Activated CD8-positive, alpha-beta memory T cell treated with anti-CD3 and anti-CD28 coated beads for 36 hours (primary cell): ENCODE measurements at places on chromosomes 2 and 18. TPM values are rescaled to one million over a fixed set of nuclear protein-coding genes. Genes with fewer than 3 reads are reported as not detected.

Gene SP140L
- 26.7 TPM for total RNA-seq

Gene CCDC102B
- total RNA-seq: 0.90 TPM

Gene C2orf81
- total RNA-seq: 3.1 TPM

Gene ZNF521
- not detected for total RNA-seq

Gene HOXD3
- total RNA-seq: not detected

Gene PARD3B
- total RNA-seq: 0.23 TPM

Gene DLX2
- not detected for total RNA-seq

Gene UGT1A8
- not detected for total RNA-seq

Gene PAIP2B
- total RNA-seq: 1.7 TPM

Gene ZNF514
- total RNA-seq: 11.6 TPM

Gene PDE1A
- not detected for total RNA-seq

Gene CDKL4
- 0.32 TPM for total RNA-seq

Gene SULT1C4
- not detected for total RNA-seq

Gene DQX1
- 0.75 TPM for total RNA-seq

Gene SDC1
- total RNA-seq: 0.19 TPM

Gene APOB
- total RNA-seq: not detected

Gene MLPH
- not detected for total RNA-seq

Gene TMEM37
- total RNA-seq: not detected

Gene CNDP1
- total RNA-seq: not detected

Gene SRD5A2
- total RNA-seq: 0.04 TPM

Gene DDX18
- total RNA-seq: 159 TPM

Gene DYNAP
- total RNA-seq: not detected

Gene SKA1
- total RNA-seq: 31.5 TPM

Gene ZC3H6
- total RNA-seq: 3.3 TPM

Gene NRP2
- total RNA-seq: 0.93 TPM

Gene EGR4
- 0.25 TPM for total RNA-seq

Gene LTBP1
- total RNA-seq: 0.15 TPM

Gene STARD6
- total RNA-seq: not detected

Gene VWC2L
- total RNA-seq: not detected

Gene YES1
- total RNA-seq: 32.2 TPM
